Purkinje cell (primary cell): ENCODE measurements at places on chromosomes 12 and 14. TPM values are rescaled to one million over a fixed set of nuclear protein-coding genes. Genes with fewer than 3 reads are reported as not detected.

PIANP gene
- polyA plus RNA-seq = 15.3 and 29.7 TPM in 2 replicates

PLEKHG3 gene
- polyA plus RNA-seq = 0.78 and 1.6 TPM in 2 replicates

EXOC3L4 gene
- polyA plus RNA-seq = not detected in 2 replicates

INSM2 gene
- polyA plus RNA-seq = 3.4 and 5.3 TPM in 2 replicates

LRP6 gene
- polyA plus RNA-seq = 2.9 and 6.2 TPM in 2 replicates
